Naive thymus-derived CD4-positive, alpha-beta T cell (primary cell): ENCODE measurements at places on chromosomes 7 and 10. TPM values are rescaled to one million over a fixed set of nuclear protein-coding genes. Genes with fewer than 3 reads are reported as not detected.

GRCh38 chr10:6388261-6388893 lies 185.6 kb downstream of the PFKFB3 start:
- no peak overlapping the region for H3K27ac ChIP-seq
- no peak overlapping the region for H3K4me3 ChIP-seq
- no peaks in the 10 kb centered on the region for H3K36me3 ChIP-seq
- no peaks in the 10 kb centered on the region for H3K27me3 ChIP-seq
- H3K4me1 ChIP-seq = no peaks in the 10 kb centered on the region

GRCh38 chr10:100824886-100825285 lies 79.5 kb downstream of the PAX2 start:
- peaks cover 21% of the 10 kb centered on the region for H3K27me3 ChIP-seq
- H3K4me1 ChIP-seq = peaks cover 9% of the 10 kb centered on the region
- H3K4me3 ChIP-seq = no peak overlapping the region
- DNase-seq = no peak
- no peak overlapping the region for H3K27ac ChIP-seq
- H3K36me3 ChIP-seq = no peaks in the 10 kb centered on the region

The PIK3AP1 gene
- 6.3 and 6.9 TPM in 2 replicates for total RNA-seq

GRCh38 chr7:84113286-84113685 lies 81.3 kb downstream of the SEMA3A start:
- H3K4me3 ChIP-seq = no peak overlapping the region
- H3K27ac ChIP-seq = no peak overlapping the region
- no peaks in the 10 kb centered on the region for H3K27me3 ChIP-seq
- H3K4me1 ChIP-seq = no peaks in the 10 kb centered on the region
- H3K36me3 ChIP-seq = no peaks in the 10 kb centered on the region

- no peak overlapping the region for H3K27ac ChIP-seq
- no peaks in the 10 kb centered on the region for H3K27me3 ChIP-seq
Observed at GRCh38 chr7:35551321-35552081, 143.4 kb downstream of the HERPUD2 start.

The AGAP3 gene
- total RNA-seq = 37.2 TPM

The CPED1 gene
- total RNA-seq = 0.10 and 0.20 TPM in 2 replicates

GRCh38 chr10:3502673-3503072 lies 282.3 kb downstream of the KLF6 start:
- no peak for DNase-seq
- H3K27ac ChIP-seq = no peak overlapping the region
- H3K27me3 ChIP-seq = no peaks in the 10 kb centered on the region

DNA sequence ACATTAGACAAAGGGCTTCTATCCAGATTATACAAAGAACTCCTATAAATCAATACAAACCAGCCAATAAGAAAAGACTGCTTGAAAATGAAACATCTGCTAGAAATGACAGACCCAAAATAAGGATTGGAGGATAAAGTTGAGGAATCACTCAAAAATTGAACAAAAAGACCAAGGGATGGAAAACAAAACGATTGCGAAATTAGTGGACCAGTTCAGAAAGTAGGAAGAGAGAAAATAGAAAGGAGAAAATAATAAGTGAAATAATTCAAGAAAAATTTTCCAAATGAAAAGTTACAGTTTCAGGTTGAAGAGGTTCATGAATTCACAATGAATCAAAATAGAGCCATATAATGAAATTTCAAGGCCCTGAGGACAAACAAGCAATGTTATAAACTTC lies 115.8 kb upstream of the CTBP2 start:
- no peak overlapping the region for H3K27ac ChIP-seq
- H3K4me3 ChIP-seq = no peak overlapping the region
- H3K27me3 ChIP-seq = no peaks in the 10 kb centered on the region
- no peak for DNase-seq
- H3K36me3 ChIP-seq = no peaks in the 10 kb centered on the region

The ADAM12 gene
- 0.58 TPM for total RNA-seq

DNA sequence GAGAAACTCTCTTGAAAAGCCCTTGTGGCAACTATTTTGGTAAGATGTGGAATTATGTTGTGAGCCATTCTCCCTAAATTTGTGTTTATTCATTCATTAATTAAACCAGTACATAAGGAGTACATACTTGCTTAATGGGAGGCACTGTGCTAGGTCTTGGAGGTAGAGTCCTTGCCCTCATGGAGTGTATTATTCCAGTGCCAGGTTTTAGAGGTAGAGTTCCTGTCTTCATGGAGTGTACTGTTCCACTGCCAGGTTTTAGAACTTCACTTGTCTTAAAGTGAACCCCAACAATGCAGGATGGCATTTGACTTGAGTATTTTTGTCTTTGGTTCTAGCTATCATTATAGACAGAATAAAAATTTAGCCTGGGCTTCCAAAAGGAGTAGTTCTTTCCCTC lies 8.8 kb downstream of the MXI1 start:
- H3K4me3 ChIP-seq = no peak overlapping the region
- DNase-seq = no peak
- no peaks in the 10 kb centered on the region for H3K27me3 ChIP-seq
- H3K36me3 ChIP-seq = no peaks in the 10 kb centered on the region
- H3K27ac ChIP-seq = no peak overlapping the region
- H3K4me1 ChIP-seq = peaks cover 16% of the 10 kb centered on the region

DNA sequence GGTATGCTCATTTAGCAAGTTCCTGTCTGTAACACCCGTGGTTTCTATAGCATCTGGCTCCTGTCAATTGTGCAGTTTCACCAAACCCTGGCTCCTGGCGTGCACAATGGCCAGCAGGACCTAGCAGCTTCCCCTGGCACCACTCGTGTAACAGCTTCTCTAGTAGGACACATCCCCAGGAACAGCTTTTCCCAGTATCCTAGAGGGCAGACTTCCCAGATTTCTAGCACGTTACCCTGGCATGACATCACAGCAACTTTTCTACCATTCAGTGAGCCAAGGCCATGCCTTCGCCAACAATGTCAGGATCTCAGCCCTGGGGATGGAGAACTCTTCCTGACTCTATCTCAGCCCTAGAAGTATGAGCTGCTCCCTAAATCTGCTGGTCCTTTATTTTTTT lies 6.5 kb downstream of the YME1L1 start:
- no peak for DNase-seq
- H3K4me3 ChIP-seq = no peak overlapping the region
- no peak overlapping the region for H3K27ac ChIP-seq
- H3K4me1 ChIP-seq = peaks cover 6% of the 10 kb centered on the region

DNA sequence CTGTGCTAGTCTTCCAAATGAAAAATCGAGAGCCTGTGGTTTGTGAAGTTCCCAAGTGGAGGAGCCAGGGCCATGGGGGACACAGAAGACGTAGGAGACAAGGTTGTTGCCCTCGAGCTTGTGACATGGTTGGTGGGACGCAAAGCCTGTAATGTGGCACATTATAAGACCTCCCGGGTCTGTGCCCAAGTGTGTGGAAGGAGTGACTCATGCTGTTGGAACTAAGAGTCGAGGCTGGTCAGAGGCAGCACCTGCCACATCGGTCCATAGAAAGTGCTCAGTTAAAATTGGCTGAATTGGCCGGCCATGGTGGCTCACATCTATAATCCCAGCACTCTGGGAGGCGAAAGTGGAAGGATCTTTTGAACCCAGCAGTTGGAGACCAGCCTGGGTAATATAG lies 27.0 kb upstream of the PODXL start:
- no peak overlapping the region for H3K4me3 ChIP-seq
- no peak for DNase-seq
- H3K4me1 ChIP-seq = no peaks in the 10 kb centered on the region

DNA sequence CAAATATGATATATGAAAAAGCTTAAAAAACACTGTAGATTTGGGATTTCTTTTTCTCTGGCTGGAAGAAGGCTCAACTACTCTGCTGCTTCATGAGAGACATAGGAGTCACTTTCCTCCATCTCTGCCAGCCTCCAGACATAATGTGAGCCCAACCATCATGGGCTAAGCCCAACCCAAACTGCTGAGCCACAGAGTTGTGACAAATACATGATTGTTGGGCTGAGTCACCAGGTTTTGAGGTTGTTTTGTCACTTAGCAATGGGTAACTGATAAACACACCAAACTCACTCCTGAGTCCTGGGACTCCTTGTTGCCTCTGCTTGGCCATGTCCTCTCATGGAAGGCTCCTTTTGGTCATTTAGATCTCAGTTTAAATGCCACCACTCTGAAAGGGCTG lies 381.8 kb upstream of the FZD8 start:
- H3K27ac ChIP-seq = no peak overlapping the region
- H3K27me3 ChIP-seq = no peaks in the 10 kb centered on the region
- H3K4me3 ChIP-seq = no peak overlapping the region
- H3K4me1 ChIP-seq = no peaks in the 10 kb centered on the region

The SFRP4 gene
- total RNA-seq = not detected

The GPR26 gene
- not detected for total RNA-seq

The TNS3 gene
- total RNA-seq = 0.48 and 0.85 TPM in 2 replicates

DNA sequence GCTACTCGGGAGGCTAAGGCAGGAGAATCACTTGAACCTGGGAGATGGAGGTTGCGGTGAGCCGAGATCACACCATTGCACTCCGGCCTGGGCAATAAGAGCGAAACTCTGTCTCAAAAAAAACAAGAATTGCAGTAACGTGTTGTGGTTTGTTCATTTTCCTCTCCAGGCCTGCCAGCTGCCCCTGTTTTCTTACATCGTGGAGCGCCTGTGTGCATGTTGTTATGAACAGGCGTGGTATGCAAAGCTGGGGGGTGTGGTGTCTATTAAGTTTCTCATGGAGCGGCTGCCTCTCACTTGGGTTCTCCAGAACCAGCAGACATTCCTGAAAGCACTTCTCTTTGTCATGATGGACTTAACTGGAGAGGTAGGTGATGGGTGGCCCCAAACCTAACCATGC lies 52.1 kb downstream of the TRRAP start:
- no peak overlapping the region for H3K4me3 ChIP-seq
- DNase-seq = no peak
- no peaks in the 10 kb centered on the region for H3K27me3 ChIP-seq
- H3K4me1 ChIP-seq = peaks cover 22% of the 10 kb centered on the region
- H3K36me3 ChIP-seq = peaks cover 27% of the 10 kb centered on the region

The RBP4 gene
- not detected for total RNA-seq

The SCRN1 gene
- 2.5 TPM for total RNA-seq

The ADK gene
- 25.0 TPM for total RNA-seq

DNA sequence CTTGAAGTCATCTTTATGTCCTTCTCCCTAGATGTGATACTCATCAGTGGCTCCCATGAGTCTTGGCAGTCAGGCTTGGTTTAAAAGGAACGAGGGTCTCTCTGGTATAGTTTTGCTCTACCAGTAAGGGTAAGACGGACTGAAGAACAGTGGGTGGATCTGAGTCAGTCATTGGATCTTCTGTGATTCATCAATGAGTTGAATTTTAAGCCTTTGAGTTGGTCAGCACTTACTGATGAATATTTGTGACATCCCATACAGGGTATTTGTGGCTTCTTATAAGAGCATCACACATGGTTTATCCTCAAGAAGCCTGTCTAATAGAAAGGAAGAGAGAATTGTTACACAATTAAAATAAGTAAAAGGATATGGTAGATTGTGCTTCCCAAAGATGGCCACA lies 87.3 kb upstream of the NAMPT start:
- H3K4me3 ChIP-seq = no peak overlapping the region
- no peak for DNase-seq
- H3K27me3 ChIP-seq = no peaks in the 10 kb centered on the region
- H3K4me1 ChIP-seq = no peaks in the 10 kb centered on the region

The INMT gene
- total RNA-seq = 0.56 TPM

DNA sequence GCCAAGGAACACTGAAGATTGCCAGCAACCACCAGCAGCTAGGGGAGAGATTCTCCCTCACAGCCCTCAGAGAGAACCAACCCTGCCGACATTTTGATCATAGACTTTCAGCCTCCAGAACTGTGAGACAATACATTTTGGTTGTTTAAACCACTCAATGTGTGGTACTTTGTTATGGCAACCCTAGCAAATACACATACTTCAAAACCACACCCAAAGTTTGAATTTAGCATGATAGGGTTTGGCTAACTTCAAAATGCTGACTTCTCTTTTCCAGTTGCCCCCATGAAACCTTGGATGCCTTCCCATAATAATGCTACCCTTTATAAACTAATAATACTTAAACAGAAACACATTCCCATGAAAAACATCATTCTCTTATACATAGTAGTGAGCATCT lies 149.8 kb downstream of the DGKI start:
- H3K27ac ChIP-seq = no peak overlapping the region
- H3K4me3 ChIP-seq = no peak overlapping the region
- H3K27me3 ChIP-seq = no peaks in the 10 kb centered on the region

- DNase-seq = no peak
- no peak overlapping the region for H3K4me3 ChIP-seq
- H3K4me1 ChIP-seq = no peaks in the 10 kb centered on the region
- no peaks in the 10 kb centered on the region for H3K36me3 ChIP-seq
Observed at GRCh38 chr7:52830801-52831200, 204.6 kb upstream of the POM121L12 start.

The SEPTIN14 gene
- total RNA-seq = not detected

- no peak overlapping the region for H3K4me3 ChIP-seq
- no peaks in the 10 kb centered on the region for H3K4me1 ChIP-seq
- no peak overlapping the region for H3K27ac ChIP-seq
- DNase-seq = no peak
- H3K36me3 ChIP-seq = no peaks in the 10 kb centered on the region
Observed at GRCh38 chr10:86111902-86112545, 254.6 kb downstream of the GRID1 start.

The DNAH11 gene
- total RNA-seq = 0.27 TPM

The CALCR gene
- total RNA-seq = not detected

DNA sequence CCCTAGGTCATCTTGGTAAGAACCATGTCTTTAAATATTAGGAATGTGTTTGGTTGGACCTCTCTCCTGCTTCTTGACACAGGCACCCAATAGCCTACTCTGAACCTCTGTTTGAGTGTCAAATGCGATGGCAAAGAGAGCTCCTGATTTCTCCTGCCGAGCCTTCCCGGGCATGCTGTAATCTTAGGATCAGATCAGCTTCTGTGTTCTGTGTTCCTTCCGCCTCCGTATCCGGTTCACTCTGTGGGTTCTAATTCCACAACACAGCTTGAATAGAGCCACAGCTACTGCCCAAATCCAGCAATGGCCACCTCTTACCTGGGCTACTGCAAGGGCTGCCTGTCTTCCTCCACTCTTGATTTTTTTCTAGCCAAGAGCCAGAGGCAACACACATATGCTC lies 165.2 kb upstream of the TNS3 start:
- H3K4me1 ChIP-seq = no peaks in the 10 kb centered on the region
- no peaks in the 10 kb centered on the region for H3K27me3 ChIP-seq
- H3K27ac ChIP-seq = no peak overlapping the region
- H3K4me3 ChIP-seq = no peak overlapping the region
- H3K36me3 ChIP-seq = no peaks in the 10 kb centered on the region

The TLX1 gene
- total RNA-seq = not detected

The PHYHIPL gene
- not detected for total RNA-seq

DNA sequence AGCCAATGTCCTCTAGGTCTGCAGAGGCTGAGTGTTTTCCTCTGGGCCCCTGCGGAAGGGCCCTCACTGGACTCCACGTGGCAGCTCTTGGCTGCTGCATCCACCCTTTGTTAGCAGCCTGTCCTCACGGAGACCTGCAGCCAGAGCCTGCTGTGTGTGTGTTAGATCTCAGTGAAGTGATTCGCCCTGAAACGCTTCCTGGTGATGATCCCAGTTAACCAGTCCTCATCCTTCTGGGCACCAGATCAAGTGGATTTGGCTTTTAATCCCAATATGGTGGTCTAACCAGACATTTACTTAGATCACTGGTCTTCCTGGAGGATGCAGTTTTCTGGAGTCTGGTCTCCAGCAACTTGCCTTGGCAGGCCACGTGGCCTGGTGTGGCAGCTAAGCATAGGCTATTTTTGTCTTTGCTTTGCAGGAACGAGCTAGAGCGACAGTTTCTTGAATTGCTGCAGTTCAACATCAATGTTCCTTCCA lies 39.5 kb upstream of the GJD4 start:
- H3K4me3 ChIP-seq = no peak overlapping the region
- H3K27me3 ChIP-seq = no peaks in the 10 kb centered on the region
- no peak for DNase-seq
- H3K27ac ChIP-seq = no peak overlapping the region
- no peaks in the 10 kb centered on the region for H3K4me1 ChIP-seq
- H3K36me3 ChIP-seq = no peaks in the 10 kb centered on the region
